ENCODE measurements at places on chromosomes 2 and 18.

GRCh38 chr2:187136646-187137045 lies 287.7 kb upstream of the ZSWIM2 start:
- DNase-seq, result no peak

- DNase-seq, result no peak
Measured at GRCh38 chr2:19026261-19026660, 332.2 kb downstream of the OSR1 start.

- no peak for DNase-seq
Measured at GRCh38 chr2:10792660-10793400, 19.8 kb downstream of the PDIA6 start.

- no peak for DNase-seq
Measured at GRCh38 chr18:71105078-71105819, 816.4 kb downstream of the SOCS6 start.

DNA sequence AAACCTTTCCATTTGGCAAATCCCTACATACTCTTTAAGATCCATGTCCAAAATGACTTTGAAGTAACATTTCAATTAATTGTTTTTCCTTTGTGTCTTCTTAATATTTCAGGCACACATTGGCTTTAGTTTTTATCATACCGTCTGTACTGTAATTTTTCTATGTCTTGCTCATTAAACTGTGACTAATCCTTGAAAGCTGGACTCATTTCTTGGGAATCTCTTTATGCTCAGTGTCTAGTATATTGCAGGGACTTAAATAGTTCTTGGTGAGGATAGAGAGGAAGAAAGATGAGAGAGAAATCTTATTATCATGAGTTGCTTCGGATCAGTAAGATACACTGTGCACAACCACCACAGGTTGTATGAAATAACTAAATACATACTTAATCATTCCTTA lies 448.3 kb upstream of the ST6GAL2 start:
- no peak for DNase-seq

- no peak for DNase-seq
Measured at GRCh38 chr2:176704282-176704858, 435.1 kb downstream of the MTX2 start.

DNA sequence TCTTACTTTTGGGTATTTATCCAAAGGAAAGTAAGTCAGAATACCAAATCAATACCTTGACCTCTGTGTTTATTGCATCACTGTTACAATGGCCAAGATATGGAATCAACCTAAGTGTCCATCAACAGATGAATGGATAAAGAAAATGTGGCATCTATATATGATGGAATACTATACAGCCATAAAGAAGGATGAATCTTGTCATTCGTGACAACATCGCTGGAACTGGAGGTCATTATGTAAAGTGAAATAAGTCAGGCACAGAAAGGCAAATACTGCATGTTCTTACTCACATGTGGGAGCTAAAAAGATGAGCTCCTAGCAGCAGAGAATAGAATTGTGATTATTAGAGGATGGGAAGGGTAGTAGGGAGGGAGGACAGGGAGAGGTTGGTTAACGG lies 34.6 kb downstream of the LCT start:
- DNase-seq, result no peak

- DNase-seq, result no peak
Measured at GRCh38 chr2:31877008-31877407, 133.8 kb downstream of the MEMO1 start.

- DNase-seq, result no peak
Measured at GRCh38 chr18:13584825-13585224, 141.5 kb downstream of the FAM210A start.

GRCh38 chr18:59050661-59051057 lies 89.0 kb upstream of the SEC11C start:
- no peak for DNase-seq

- no peak for DNase-seq
Measured at GRCh38 chr18:45835057-45835636, 9.7 kb downstream of the SIGLEC15 start.

DNA sequence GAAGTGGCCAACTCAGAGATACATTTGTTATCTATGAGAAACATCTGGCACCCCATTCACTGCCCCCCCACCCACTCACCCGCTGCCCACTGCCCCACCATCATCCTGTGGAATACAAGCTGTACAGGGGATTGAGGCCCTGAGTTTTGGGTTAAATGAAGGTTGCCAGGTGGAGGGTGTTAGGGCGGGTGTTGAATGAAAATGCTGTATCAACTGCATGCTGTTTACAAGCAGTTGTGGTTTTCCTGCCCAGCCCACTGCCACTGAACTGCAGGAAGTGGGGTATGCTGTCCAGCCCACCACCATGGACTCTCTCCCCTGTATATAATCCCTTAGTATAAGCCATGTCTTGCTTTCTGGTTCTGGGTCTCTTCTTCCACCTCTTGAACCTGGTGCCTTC lies 481.9 kb downstream of the METTL4 start:
- DNase-seq, result no peak

GRCh38 chr2:102872388-102872787 lies 110.6 kb downstream of the TMEM182 start:
- DNase-seq, result no peak

DNA sequence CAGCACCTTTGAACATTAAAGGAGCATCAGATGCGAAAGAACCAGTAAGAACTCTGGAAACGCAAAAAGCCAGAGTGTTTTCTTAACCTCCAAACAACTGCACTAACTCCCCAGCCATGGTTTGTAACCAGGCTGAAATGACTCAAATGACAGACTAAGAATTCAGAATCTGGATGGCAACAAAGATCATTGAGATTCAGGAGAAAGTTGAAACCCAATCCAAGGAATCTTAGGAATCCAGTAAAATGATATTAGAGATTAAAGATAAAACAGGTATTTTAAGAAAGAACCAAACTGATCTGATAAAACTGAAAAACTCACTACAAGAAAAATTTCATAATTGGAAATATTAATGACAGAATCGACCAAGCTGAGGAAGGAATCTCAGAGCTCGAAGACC lies 116.7 kb downstream of the PTRHD1 start:
- DNase-seq, result no peak
